Hippocampal formation (tissue), 2 donors: ENCODE measurements at places on chromosomes 16 and 17.

- DNase-seq: no peak
These were observed 330.0 kb downstream of the SHISA9 start for GRCh38 chr16:13231365-13231764.

DNA sequence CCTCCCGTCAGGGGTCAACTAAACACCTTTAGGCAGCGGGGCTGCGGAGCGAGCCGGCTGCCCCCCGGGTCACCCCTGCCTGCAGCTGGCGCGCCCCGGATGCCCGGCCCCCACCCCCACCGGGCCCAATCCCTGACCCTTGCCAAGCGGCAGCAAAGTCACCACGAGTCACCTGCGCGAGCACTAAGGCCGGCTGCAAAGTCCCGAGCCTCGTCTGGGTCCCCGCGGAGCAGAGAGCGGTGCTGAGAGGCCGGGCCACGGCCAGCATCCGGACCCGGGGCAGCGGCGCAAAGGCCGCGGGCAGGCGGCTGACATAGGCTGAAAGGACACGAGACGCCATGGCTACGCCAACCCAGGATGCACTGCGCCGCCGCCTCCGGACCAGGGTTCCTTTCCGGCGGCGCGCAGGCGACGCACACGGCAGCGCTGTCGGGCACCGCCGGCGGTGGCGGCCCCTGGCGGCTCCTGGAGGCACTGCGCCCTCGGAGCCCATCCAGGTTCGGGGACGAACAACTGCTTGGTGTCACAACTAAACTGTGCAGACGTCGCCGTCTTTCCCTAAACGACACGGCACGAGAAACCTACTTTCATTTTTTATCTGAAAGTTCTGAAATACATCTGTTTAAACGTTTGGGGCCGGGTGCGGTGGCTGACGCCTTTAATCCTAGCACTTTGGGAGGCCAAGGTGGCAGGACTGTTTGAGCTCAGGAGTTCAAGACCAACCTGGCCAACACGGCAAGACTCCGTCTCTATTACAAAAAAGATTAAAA, at the start of gene NDUFAB1:
TSS of gene NDUFAB1 (minus strand) at position 366 of the 770 bp plus-strand sequence. CDS start at position 340, 26 bp downstream.
- DNase-seq: peak; percentile 83

GRCh38 chr17:2057175-2057759, 2.4 kb downstream of the HIC1 start:
- no peak for DNase-seq

GRCh38 chr17:51951741-51952140, 206.8 kb downstream of the CA10 start:
- DNase-seq: no peak
